Left kidney (tissue), 8 donors: ENCODE measurements at places on chromosomes 4 and X. TPM values are rescaled to one million over a fixed set of nuclear protein-coding genes. Genes with fewer than 3 reads are reported as not detected.

- DNase-seq, result no peak
Observed at GRCh38 chr4:102321260-102321995, 23.9 kb downstream of the SLC39A8 start.

DNA sequence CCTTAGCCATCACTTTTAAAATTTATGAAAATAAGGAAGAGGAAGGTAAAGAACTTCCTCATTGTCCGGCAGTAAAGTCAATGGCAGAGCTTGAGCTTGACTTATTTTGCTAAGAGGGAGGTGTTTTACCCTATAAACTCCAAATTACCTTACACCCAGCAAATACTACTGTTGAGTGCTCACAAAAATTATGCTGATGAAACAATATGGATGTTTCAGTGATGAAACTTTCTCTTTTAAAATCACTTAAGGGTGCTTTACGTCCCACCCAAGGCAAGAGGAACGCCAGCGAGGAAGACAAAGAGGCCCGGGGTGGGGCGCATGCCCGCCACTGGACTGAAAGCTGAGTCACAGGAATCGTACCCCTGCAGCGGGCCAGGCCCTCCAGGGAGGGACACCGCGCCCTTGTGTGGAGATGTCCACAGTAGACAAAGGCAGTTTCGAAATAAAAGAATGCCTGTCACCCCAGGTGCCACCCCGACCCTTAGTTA, 560 bp upstream of the TMSB4X start:
- DNase-seq, result no peak

The SYN1 gene
- 6.5 TPM for polyA plus RNA-seq

DNA sequence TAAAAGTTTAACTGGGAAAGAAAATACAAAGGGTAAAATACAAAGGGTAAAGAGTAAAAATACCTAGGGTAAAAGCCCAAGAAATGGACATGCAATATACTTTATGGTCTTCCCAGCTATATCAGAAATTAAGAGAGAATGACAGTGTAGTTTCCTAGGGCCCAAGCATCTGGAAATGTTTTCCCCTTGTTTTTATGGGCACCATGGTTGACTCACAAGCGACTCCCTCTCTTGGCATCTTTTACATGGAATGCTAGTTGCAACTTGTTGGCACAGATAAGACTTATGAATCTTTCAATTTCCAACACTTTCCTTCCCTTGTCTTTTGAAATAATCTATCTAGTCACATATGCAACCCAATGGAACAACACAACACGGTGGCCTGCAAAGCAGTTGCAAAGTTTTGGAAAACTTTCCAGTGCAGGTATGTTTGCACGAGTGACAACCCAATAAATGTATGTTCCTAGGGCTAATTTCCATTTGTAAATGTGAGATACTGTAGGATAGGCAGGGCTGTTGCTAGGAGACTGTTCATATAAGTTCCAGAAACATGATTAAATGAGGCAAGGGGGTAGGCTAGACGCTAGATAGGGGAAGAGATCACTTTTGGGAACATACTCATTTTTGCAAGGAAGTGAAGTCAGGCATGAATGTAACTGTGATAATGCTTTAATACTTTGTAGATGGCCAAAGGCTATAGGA, 36.4 kb upstream of the CWH43 start:
- DNase-seq, result no peak

The PAGE1 gene
- not detected for polyA plus RNA-seq
